ENCODE measurements at places on chromosomes 11 and 22. TPM values are rescaled to one million over a fixed set of nuclear protein-coding genes. Genes with fewer than 3 reads are reported as not detected.

Gene P2RY6
- not detected for total RNA-seq

Gene GGTLC3
- not detected for total RNA-seq

Gene CNTN5
- not detected for total RNA-seq

Gene ANGPTL5
- not detected for total RNA-seq

Gene ADAMTS15
- total RNA-seq = 0.04 TPM

Gene VWA5A
- 6.7 TPM for total RNA-seq

Gene OR51A7
- total RNA-seq = not detected

Gene KRTAP5-8
- not detected for total RNA-seq

GRCh38 chr11:60873533-60873932 is 6.2 kb downstream of the ZP1 start:
- DNase-seq = no peak

- no peak for DNase-seq
These were observed 1.9 kb downstream of the TPP1 start for GRCh38 chr11:6617315-6617781.

DNA sequence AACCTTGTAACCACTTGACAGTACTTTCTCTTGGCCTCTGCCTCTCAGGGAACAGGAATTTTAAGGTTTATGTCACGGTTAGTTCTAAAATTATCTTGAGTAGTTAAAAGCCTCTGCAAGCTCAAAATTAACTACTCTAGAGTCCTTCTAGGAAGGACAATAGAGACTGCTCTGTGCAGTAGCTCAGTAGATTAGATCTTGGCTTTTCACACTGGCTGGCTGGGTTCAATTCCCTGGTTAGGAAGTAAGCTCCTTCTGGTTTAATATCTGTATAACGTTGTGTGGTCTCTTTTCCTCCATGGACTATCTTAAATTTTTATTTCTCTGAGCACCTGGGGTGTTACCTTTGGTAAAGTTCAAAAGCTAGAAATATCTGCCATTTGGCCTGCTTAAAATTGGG is 109.2 kb downstream of the AASDHPPT start:
- DNase-seq = no peak

- no peak for DNase-seq
These were observed 81.0 kb downstream of the CCDC73 start for GRCh38 chr11:32713496-32713895.

DNA sequence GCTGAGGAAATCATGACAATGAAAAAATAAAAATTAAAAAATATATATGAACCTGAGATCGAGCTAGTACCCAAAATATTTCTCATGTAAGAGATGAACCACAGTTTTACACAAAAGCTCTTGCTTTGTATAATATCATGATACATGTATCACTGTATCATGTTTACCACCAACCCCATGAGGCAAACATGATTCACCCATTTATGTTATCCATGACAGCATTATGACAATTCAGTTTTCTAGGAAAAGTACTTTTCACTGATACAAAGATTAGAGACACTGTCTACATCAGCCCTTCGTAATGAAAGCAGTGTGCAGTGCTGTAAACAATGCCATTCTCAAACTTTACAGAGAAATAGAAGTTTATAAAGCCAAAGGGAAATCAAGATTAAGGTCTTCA is 852.5 kb upstream of the LRRC4C start:
- no peak for DNase-seq

GRCh38 chr22:44550711-44551491 is 52.9 kb upstream of the RTL6 start:
- DNase-seq = no peak

- no peak for DNase-seq
These were observed 34.0 kb downstream of the PARVG start for GRCh38 chr22:44214764-44215163.

DNA sequence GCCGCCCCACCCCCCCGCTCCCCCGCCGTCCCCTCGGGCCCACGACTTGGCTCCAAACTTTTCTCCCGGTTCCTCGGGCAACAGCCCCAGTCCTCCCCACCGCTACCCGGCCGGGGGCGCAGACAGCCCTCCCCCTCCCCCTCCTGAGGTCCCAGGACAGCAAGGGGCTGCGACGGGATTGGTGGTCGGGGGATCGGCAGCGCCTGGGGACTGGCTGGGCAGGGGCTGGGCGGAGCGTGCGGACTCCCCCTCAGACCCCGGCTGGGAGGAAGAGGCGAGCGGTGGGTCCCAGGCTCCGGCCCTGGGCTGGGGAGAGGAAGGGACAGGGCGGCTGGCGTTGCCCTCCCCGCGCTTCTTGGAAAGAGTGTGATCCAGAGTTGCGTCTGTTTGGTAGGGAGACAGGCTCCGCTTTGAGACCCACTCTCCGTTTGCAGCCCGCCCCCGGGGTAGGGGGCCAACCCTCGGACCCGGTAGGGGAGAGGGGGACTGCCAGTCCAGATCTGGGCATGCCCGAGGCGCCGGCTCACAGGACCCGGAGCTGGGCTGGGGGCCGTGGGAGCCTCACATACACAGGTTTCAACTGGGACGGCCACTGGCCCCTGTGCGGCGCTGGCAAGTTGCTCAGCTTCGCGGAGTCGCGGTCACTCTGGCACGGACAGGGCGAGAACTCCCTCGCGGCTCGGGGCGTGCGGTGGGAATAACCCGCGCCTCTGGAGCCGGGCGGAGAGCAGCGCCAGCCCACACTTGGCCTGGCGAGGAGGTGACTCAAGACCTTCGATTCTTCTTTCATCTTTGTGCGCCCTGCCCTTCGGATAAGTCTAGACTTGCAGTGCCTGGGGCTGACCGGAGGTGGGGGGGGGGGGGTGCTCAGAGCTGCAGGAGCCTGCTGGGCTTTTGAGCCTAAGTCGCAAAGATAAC is 999 bp downstream of the TSKU start:
- DNase-seq = no peak

- no peak for DNase-seq
These were observed 10.2 kb upstream of the LDHA start for GRCh38 chr11:18384157-18384641.

Data from activated CD4-positive, alpha-beta T cell treated with anti-CD3 and anti-CD28 coated beads, Interleukin-2, amount 10 ng/mL, durations not matched to agents 7 days and 5 days (primary cell).